ENCODE measurements at places on chromosomes 3 and 15.

DNA sequence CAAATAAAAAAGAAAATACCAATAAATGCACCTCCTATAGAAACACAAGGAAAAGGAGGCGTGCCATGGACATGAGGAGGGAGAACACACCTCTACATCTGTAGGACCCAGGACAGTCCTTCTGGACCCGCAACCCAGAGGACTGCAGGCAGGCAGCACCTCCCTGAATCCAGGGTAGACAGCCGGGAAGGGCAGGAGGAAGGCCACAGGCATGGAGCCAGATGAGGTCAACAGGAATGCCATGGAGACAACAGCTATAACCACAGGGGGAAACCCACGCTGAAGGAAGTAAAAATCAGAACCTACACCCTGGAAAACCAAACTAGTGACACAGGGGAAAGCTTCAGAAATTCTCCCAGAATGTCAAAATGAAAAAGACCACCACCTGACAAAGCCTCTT is 248.8 kb upstream of the NSMCE3 start:
- peak; percentile 67 for DNase-seq

DNA sequence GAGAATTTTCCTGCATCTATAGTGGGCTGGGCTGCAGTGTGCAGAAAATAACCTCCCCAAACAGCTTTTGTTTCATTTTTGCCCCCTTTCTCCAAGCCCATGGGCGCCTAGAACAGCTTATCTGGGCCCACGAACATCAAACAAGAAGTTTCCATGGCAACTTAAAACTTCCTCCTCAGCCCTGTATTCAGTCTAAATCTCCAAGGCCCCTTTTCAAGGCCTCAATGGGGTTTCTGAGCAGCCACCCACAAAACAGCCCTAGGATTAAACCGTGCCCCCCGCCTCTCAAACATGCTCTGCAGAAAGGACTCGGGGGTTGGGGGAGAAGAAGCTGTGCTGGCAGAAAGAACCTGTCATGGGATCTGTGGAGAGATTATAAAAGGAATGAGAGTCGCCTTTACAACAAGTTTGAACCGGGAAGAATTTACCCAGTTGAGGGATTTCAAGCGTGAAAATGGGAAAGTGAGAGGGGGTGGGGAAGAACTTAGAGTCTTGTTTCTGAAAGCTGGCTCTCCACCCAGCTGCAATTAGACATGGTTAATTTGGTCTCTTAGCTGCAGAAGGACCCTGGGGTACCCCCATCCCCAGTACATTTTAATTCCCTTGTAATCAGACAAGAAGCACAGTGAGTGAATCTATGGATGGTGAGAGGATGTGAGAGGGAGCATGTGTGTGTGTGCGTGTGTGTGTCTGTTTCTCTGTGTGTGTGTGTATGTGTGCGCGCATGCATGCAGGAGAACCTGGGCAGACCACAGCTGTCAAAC is 4.3 kb upstream of the FAM107A start:
- DNase-seq, result no peak

DNA sequence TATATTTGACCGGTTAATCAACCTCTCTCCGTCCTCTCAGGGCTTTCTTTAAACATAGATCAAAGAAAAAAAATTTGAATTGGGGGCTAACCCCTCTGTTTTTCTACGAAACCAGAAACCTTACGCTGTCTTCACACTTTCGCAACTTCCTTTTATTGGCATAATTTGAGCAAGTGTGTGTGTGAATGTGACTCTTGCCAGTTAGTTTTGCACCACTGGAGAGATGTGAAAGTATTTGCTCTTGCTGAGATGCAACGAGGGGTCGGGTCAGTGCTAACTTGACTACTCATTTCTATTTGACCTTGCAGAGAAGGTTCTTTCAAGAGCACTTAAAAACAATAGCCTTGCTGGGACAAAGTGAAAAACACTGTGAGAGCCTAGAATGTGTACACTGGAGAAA is 81.2 kb downstream of the FAM43A start:
- DNase-seq, result no peak

- no peak for DNase-seq
These were observed 1.9 kb downstream of the TOP2B start for GRCh38 chr3:25662736-25663320.

- DNase-seq, result no peak
These were observed 27.9 kb upstream of the TGFBR2 start for GRCh38 chr3:30578479-30578878.

- no peak for DNase-seq
These were observed 65.7 kb upstream of the IL12A start for GRCh38 chr3:159922861-159923312.

DNA sequence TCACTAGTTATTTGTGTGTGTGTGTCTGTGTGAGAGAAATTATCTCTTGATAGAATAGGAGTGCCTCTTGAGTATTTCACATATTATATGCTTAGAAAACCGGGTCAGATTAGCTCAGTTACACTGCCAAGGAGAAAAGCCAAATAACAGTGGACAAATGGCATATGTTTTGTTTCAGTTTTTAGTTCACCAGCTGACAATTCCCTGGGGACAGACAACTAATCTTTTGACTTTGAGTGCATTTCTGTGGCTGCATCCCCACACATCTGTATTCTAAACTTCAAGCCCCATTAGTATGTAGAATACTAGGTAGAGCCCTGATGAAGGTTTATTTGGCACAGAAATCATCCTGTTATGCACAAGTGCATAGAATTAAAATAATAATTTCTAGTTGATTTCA is 227.7 kb upstream of the CNTN3 start:
- DNase-seq, result no peak

DNA sequence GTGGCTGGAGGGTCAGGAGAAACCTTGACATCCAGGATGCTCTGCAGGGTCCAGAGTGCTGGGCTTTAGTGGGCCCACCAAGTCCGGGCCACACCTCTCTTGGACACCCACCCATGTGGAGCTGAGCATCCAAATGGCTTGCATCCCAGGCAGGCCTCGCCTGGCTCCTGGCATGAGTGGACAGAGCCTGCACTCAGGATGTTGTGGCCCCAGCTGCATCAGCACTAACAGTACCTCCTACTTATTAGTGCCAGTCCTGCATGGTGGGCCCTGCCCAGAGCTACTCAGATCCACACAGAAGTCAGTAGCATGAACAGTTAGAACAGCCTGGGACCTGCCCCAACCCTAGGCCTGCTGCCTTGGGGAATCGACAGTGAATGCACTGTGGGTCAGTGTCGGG is 42.2 kb upstream of the MRPS22 start:
- DNase-seq, result no peak

GRCh38 chr15:60784483-60785254 is 305.7 kb upstream of the ICE2 start:
- no peak for DNase-seq

GRCh38 chr3:187811585-187812250 is 66.5 kb upstream of the BCL6 start:
- DNase-seq, result no peak

DNA sequence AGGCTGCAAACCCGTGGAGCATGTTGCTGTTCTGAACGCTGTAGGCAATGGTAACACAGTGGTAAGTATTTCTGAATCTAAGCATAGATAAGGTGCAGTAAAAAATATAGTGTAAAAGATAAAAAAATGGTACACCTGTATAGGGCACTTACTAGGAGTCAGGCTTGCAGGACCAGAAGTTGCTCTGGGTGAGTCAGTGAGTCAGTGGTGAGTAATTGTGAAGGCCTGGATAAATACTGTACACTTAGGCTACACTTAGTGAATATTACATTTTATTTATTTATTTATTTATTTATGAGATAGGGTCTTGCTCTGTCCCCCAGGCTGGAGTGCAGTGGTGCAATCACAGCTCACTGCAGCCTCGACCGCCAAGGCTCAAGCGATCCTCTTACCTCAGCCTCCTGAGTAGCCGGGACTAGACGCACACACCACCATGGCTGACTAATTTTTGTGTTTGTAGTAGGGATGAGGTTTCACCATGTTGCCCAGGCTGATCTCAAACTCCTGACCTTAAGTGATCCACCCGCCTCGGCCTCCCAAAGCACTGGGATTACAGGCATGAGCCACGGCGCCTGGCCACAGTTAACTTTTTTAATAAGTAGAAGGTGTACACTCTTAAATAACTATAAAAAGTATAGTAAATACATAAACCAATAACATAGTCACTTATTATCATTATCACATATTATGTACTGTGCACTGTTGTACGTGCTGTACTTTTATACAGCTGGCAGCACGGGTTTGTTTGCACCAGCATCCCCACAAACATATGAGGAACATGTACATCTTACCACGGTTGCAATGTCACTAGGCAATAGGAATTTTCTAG is 155.1 kb downstream of the IGF1R start:
- no peak for DNase-seq

GRCh38 chr3:34696831-34697230 is 898.4 kb downstream of the PDCD6IP start:
- no peak for DNase-seq

GRCh38 chr3:40911928-40912327 is 287.4 kb upstream of the CTNNB1 start:
- DNase-seq, result no peak

GRCh38 chr15:77186594-77187011 is 115.7 kb upstream of the TSPAN3 start:
- DNase-seq, result peak; percentile 63

GRCh38 chr3:191648787-191649186 is 187.8 kb downstream of the PYDC2 start:
- DNase-seq, result no peak

GRCh38 chr15:53457479-53457878 is 302.0 kb downstream of the WDR72 start:
- no peak for DNase-seq

DNA sequence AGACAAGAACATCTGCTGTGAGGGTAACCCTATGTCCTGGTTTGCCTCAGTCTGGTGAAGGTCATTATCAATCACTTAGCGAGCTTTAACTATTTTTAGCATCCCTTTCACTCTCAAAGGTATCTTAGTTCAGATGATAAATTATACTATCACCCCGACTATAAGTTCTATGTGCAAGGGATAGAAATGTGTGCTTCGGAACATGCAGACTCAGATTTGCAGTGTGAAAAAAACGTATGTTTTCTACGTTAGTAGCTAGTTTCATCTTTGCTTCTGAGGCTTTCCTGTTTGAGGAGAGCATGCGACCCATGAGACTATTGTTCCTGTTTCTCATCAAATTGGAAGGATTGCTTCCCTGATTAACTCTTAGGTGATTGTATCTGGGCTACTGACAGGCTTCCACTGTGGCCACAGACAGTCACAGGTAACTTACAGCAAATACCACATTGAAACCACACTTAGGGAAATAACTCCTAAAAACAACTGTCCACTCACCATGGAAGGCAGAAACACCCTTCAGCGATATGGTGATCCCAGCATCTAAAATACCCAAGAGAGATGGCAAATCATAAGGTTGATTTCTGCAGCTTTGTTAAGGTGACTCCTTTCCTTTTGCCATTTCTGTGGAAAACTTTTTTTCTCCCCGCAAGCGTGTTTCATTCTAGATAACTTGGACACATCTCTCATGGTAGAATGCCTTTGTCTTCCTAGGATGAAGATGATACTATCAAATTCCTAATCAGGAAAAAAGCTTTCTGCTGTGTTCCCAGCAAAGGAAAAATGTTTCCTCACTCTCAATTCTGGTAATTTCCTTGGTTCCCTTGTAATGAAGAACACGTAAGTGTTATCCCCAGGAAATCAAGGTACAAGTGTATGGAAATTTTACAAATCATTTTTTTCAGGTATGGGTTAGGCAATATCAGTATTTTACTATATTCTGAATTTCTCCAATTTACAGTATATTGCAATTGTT is 5.2 kb downstream of the GCSAM start:
- DNase-seq, result no peak

DNA sequence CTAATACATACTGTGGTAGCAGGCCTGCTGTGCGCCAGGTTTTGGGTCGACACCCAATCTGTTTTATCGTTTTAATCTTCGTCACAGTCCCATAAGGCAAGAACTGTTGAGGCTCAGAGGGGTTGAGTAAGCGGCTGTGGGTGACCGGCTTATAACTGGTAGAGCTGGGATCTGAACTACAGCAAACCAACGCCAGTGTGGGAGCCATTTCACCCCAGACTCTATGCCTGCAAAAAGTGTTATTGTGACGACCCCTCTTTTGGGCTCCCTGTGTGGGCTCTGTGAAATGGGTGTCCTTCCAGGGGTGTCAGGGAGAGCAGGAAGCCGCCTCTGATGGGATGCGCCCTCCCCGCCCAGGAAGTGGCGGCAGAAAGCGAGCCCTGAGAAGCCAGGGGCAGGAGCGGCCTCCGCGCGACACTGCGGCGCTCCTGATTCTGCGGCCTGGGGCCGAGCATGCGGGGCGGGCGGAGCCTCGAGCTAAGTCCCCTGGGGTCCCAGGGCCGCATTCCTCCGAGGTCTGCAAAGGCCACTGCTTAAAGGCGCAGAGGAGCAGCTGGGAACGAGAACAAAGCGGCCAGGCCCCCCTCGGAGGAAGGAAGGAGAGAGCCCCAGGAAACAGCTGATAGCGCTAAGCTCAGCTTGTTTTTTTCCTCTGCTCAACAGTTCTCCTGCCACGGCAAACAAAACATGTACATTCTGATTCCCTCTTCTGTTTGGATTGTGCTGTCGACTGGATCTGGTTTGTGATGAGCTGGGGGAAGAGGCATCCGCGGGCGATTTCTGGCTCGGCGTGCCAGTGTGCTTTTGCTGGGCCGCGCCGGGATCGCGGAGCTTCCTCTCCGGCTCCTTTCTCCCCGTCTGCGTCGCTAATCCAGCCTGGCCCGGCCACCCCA is 33.9 kb downstream of the GRK7 start:
- DNase-seq, result peak; percentile 89

DNA sequence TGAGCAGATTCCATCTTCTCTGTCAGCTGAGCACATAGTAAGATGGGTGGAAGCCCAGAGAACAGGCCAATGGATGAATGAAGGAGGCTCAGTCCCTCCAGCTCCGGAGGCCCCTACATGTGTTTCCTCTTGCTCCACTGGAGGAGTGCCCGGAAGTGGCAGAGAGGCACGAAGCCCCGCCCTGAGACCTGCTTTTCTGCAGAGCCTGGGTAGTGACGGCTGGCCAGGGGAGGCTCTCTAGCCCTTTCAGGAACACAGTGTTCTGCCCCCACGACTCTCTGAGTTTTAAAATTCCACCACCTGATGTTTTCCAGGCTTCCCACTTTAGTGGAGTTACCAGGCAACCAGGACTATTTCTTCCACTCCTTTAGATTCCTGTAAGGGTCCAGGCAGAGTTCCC is 149.4 kb upstream of the SLC6A11 start:
- no peak for DNase-seq

DNA sequence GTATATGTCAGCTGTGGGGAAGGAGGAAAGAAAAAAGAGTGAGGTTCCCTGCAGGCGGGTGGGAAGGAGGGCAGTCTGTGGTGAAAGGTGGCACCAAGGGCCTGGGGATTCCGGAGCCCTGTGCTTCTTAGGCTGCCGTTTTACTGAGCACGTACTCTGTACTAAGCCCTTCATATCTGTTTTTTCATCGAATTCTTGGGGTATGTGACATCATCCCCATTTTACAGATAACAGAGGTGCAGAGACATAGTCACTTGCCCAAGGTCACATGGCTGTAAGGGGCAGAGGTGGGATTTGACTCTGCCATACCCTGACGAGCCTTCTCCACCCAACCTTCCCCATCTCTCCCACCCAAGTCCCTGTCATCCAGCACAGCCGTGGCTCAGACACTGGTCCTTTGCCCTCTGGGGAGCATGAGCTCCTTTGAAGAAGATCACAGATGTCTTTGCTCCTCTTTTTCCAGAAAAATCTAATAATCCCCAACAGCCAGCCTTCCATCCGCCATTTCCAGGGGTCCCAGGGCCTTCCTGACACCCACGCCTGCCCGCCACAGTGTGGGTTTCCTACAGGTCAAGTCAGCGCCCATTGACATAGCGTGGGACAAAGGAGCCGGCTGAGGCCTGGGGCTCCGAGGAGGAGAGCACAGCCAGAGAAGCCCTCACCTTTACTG is 24.2 kb downstream of the CYP11A1 start:
- no peak for DNase-seq

All from lung microvascular endothelial cell (primary cell).